Hepatic stellate cell (primary cell): ENCODE measurements at places on chromosomes 2 and 18.
A peak's percentile ranks its signal among the peaks of the same experiment; 100 is the strongest.

DNA sequence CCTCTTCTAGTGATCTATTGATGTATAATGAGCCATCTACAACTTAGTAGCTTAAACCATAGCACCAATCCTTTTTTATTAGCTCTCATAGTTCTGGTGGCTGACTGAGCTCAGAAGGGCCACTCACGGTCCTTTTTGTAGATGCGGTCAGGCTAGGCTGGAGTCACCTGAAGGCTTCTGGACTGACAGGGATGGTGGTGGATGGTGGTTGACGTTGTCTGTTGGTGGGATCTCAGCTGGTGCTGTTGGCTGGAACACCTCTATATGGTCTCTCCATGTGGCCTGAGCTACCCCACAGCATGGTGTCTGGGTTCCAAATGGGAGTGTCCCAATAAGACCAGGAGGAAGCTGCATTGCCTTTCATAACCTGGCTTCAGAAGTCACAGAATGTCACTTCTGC is 68.0 kb downstream of the BCL2L11 start:
- DNase-seq: no peak

DNA sequence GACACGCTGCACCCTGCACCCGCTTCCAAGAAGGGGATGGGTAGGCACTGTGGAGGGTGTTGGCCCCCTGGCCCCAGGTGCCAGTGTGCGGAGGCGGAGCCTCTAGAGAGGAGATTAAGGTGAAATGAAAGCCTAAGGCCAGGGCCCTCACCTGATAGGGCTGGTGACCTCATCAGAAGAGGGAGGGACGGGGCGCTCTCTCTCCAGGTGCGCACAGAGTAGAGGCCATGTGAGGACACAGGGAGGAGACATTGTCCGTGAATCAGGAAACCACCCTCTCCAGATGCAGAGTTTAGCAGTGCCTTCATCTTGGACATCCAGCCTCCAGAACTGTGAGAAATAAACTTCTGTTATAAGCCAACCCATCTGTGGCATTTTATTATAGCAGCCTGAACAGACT is 62.3 kb downstream of the PSMG2 start:
- DNase-seq: no peak

DNA sequence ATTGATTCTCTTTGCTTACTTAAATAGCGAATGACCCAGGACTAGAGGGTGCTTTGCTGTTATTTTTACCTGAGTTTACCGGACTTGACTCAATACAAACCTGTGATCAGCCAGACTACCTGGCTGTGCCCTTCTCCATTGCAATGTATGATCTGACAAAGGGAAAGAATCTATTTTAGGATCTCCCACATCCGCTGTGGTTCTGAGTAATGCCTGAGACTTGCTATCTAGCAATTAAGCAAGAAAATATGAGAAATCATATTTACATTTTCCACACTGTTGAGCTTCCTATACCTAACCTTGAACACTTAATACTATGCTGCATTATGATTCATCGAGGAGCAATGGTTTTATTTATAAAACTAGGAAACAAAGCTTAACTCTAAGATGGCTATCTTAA is 215.2 kb downstream of the RAD51AP2 start:
- DNase-seq: peak; percentile 15

DNA sequence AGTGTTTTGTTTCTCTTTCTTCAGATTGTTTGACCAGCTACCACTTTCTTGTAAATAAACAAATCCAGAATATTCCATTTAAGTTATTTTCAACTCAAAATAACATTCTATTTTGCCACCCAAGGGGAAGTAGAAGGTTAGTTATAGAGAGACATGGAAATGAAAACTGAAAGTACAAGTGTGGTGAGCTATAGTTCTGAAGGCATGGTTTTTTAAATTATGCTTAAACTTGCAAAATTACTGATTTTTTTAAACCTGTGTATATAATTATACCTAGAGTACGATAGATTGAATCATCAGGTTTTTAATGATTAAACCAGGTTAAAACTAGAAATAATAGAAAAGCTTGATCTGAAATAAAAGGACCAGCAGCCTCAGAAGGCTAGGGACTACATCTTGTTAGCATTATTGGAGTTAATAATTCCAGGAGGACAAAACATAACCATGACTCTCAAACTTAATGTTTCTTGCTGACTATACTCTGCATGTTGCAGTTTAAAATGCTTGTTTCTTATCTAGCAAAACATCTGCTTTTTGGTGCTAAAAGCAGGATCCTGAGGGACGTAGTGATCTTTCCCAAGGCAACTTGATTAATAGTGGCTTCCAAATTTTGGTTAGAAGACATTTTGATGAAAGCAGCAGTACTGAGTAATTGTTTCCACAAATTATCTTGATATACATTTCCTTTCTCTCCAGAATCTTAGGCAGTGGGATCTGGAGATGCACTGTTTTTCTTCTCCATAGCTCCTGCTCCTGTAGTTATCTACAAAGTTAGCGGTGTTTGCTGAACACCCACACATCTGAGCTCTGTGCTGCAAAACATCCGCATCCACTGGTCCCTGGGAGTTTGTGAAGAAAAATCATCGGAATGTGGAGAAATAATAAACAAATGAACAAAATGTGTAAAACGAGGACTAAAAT is 327.2 kb upstream of the PKDCC start:
- DNase-seq: no peak

DNA sequence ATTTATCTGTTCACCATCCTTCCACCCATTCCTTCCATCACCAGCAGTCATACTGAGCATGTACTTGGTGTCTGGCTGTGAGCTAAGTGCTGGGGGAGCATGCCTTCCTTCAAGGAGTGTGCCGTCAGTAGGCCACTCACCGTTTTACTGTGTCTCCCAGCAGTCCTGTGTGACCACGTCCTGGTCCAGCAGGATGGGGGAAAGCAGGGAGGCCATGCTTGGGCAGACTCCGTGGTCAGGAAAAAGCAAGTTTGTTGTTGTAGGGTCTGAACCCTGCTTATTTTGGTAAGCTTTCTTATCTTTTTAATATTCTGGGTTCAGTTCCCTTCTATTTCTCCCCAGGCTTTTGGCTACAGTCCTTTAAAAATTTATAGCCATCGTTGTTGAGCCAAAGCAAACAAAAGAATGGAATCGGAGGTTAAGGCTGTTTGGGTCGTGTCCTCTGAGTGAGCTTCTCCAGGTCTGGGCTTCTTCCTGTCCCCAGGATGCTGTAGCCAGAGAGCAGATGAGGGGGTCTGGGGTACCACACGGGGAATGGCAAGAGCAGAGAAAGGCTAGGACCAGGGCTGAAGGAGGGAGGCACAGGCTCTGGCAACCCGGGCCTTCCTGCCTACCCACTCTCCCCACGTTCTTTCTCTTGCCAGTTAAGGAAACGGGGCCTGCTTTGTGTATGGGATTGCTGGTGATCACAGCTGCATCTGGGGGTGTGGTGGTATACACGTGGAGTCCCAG is 13.5 kb downstream of the SLC30A3 start:
- peak; percentile 65 for DNase-seq

DNA sequence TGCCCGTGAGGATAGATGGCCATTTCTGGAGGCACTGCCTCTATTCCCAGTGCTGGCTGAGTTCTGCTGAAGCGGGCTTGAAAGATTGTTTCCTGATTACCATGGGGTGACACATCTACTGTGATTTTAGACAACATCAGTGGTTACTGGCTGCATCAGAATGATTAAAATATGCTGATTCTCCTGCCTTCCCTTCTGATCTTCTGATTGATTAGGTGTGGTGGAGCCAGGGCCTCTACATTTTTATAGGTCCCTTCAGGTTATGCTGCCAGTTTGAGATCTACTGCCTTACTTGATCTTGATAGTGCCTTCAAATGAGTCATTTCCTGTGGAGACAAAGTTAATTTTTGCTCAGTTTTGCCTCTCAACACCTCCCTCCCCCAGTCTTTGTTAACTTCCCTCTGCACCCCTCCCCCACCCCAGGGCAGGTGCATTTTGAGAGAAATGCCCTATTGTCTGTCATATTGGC is 31.6 kb upstream of the SNORC start:
- no peak for DNase-seq

DNA sequence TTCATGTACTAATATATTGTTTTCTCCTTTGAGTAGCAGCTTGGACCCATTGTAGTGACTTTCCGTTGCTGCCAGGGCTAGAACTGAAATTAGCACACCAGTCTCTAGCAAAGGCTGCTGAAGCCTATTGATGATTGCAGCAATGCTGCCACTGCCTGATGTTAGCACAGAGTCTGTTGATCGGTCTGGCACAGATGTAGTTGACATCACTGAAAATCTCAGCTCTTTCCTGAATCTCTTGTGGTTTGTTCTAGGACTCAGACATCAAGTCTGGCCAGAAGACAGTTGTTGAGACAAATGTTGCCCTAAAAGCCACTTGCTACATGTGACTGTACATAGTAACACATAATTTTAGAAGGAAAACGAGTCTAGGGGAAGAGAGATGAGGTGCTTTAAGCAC is 47.2 kb downstream of the VAPA start:
- no peak for DNase-seq

GRCh38 chr18:39770399-39770798 is 2184.6 kb upstream of the PIK3C3 start:
- no peak for DNase-seq

DNA sequence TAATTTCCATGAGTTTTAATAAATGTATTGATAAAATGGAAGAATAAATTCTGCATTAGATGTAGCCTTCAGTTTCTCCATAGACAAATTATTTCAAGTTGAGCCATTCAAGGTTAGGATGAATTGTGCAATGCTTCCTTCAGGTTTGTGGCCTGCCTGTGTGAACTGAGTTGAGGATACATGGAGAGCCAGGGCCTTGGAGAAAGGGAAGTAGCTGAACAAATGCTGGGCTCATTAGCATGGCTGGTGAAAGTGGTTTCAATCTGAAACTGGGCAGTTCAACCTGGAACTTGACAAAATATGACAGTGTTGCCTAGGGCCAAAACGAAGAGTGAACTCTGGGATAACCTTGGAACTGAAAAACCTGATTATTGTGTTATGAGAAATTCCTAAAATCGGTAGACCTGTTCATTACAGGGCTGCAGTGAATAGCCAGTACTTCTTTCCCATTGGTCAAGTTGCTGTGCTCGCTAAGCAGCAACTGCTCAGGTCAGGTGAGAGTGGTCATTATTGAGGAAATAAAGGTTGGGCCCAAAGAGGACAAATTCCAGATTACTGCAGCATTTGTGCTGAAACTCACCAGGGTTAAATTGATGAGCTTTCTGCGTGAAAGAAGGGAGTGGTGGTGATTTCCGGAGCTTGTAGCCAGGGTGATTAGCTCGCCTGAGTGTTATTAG is 12.7 kb downstream of the INPP1 start:
- no peak for DNase-seq

DNA sequence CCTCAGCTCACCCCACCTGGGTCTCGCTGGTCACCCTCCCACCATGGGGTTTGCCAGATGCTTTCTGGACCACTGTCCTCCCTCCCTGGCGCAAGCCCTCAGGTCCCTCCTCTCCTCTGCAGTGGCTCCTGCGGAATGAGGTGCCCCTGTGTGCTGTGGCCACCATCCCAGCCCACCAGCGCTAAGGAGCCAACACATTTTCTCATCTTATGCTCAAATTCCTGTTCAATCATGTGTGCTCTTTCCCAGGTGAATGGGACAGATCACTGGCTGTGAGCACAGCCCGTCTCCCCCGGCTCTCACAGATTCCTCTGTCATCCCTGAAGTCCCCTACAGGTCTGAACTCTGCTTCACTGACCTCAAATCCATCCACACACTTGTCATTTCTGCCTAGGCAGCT is 15.2 kb upstream of the CCDC74B start:
- DNase-seq: no peak

- DNase-seq: no peak
Observed at GRCh38 chr2:205014201-205014600, 468.9 kb downstream of the PARD3B start.

DNA sequence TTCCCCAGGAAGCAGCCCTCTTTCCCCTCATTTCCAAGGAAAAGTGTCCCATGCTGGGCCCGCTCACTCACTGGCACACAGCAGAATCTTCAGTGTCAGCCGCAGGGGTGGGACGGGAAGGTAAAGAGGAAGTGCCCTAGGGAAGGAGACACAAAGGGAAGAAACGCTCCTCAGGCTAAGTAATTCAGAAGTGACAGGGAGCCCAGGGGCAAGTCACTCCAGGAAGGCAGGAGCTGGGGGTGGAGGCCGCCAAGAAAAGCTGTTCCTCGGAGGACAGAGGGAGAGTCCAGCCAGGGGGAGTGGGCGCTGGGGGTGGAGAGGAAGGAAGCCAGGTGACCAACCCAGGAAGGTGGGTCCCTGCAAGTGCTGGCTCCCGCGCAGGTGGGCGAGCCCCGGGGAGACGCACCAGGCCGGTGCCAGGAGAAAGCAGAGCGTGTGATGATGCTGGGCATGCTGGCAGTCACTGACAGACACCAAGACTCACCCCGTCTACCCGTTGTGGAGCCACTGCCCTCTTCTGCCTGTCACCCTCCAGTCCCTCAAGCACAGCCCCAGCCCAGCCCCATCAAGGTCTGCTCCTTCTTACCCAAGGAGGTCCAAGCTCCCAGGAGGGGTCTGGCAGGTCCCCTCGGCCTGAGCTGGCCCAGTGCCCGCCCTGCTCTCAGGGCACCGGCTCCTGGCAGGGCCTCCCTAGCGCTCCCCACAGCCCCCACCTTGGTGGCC is 21.7 kb downstream of the HDAC4 start:
- DNase-seq: no peak

- no peak for DNase-seq
Observed at GRCh38 chr2:227816507-227817294, 3.1 kb downstream of the CCL20 start.

DNA sequence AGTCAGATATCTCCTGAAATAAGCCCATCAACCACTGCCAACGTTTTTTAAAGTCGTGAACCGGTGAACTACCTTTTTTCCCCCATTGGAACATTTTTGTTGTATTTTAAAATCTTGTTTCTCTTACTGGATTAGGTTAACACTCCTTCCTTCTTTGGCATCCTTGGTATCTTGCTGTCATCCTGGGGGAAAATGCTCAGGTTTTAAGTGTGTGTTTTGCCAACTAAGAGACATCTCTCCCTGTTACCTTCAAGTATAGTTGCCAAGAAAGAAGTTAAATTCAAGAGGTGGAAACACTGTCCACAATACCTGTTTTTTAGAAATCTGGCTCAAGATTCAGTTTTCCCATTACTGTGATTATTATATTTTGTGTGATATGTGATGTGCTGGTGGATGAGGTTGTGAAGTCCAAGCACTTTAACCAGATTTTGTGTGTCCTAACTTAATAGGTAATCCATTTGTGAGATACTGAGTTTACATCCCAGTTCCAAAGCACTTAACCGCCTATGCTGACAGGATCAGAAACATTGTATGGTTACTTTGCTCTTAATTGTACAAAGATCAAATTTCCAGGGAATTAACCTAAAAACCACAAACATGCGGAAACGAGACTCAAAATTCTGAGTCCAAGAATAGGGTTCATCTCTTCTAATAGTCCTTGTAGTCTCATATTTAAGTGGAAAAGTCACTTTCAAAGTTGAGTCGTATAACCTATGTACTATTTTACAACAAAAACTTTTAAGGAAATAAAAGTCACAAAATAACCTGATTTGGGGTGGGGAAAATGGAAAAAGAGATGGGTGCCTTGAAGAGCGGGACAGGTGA is 1.3 kb upstream of the SP3 start:
- no peak for DNase-seq

- DNase-seq: no peak
Observed at GRCh38 chr2:118622913-118623312, 224.5 kb downstream of the EN1 start.

GRCh38 chr2:133215477-133215876 is 352.8 kb downstream of the NCKAP5 start:
- no peak for DNase-seq

- DNase-seq: no peak
Observed at GRCh38 chr2:96789245-96789617, 26.8 kb upstream of the CNNM3 start.

- DNase-seq: no peak
Observed at GRCh38 chr2:235937936-235938335, 230.2 kb downstream of the GBX2 start.
